ENCODE measurements at places on chromosomes 1 and 21.

- DNase-seq, result no peak
Observed at GRCh38 chr1:36007741-36008140, 76.2 kb upstream of the TEKT2 start.

DNA sequence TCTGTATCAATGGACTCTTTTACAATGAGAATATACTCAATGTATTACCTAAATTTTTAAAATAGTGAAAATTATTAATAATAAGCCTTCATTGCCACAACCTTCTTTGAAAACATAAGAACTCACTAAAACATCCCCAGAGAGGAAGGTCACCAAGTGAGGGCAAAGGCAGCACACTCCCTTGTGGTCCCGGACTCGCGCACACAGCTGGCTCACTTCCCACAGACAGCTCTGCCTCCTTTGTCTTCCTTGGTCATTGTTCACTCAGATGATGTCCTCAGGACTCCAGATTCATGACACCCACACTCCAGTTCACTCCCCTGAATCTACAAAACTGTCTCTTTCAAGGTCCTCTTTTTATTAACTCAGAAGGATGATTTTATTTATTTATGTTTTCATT, 19.2 kb upstream of the UBR4 start:
- no peak for DNase-seq

DNA sequence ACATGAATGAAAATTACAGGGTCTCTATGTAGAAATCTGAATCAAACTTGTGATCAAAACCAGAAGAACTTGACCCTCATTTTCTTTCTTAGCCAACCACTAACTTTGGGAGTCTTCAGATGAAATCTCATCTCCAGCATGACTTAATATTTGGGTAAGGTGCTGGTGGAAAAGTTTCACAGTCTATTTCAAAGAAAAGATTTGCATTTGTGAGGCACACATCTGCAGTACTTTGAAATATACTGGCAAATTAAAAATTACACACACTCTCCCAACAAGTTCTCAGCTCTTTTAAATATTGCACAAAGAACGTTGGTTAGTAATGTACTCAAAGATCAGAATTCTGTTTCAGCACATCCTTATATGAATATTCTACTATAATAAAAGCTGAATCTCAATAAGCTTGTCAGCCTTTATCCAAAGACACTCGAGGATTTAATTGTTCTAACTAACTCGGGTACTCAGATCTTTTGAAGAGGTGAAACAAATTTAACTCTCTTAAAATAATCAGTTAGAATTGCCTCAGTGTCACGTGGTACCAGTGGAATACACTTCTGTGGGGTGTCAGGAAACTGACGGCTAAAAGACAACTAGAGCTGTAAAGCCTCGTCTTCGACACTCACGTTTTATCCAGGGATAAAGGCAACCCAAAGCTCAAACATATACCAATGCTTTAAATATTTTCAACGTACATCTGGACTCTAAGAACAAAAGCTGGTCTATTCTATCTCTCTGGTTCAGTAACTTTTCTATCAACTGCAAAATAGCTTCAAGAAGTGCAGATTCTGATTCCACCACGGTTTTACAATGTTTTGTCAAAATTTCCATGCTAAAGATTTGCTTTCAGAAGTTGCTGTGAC, 19.0 kb downstream of the SAMSN1 start:
- no peak for DNase-seq

DNA sequence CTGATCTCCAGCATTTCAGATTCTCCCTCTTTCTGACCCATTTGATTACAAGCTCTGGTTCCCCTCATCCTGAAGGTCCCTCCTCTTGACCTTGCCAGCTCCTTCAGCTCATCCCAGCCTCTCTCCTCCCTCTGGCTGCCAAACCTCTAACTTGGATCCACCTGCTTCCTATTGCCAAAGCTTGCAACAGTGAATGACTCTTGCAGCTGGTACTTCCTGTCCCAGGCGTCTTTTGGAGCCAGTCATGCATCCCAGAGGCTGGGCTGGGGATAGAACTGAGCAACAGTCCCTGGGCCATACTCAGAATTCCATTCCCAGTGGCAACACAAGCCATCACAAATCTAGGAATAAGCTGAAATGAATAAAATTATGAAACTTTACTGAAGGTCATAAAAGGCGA, 27.7 kb upstream of the SPOCD1 start:
- DNase-seq, result peak; percentile 75

DNA sequence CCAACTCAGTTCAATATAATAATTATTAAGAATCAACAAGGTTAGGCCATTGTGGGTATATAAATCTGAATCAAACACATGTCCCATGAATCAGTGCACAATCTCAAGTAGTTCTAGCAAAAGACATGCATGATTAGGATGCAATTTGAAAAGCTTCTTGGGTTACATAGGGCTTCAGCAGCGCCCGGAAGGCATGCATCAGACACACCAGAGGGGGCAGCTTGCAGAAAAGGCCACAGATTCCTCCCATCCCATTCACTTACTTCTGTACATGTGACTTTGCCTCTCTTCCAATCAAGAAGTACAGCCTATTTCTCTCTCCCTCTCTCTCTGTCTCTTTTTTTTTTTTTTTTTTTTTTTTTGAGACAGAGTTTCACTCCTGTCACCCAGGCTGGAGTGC, 91.8 kb downstream of the KCNN3 start:
- DNase-seq, result no peak

- no peak for DNase-seq
Observed at GRCh38 chr1:193192586-193192985, 6.2 kb upstream of the B3GALT2 start.

DNA sequence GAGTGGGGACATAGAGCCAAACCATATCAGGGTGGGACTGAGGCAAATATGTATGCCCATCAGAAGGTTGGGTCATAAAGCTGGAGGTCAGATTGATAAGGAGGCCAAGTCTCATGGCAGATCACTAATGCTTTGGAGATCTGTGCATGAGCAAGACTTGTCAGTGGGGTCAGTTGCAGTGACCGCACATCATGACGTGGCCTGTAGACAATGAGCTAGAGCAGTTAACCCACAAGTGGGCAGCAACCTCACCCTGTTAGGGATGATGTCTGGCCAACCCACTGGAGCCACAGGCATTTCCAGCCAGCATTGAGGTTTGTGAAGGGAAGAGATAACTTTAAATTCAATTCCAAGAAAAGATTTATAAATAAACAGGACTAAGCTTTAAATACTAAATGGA, 66.7 kb downstream of the XCL1 start:
- DNase-seq, result peak; percentile 74

- DNase-seq, result no peak
Observed at GRCh38 chr1:205533748-205534443, 29.4 kb downstream of the CDK18 start.

- no peak for DNase-seq
Observed at GRCh38 chr1:23615423-23615822, 56.1 kb upstream of the ID3 start.

DNA sequence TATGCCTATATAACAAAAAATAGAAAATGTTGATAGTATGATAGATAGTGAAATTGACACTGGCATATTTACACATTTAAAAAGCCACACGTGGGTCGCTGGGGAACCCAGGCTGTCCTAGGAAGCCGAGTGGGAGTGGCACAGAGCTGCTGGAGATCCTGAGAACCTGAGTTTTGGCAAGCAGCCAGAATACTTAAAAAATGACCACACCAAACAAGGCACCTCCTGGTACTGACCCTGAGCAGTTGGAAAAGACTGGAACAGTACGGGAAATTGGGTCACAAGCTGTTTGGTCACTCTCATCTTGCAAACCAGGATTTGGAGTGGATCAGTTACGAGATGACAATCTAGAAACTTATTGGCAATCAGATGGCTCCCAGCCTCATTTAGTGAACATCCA, 111.5 kb downstream of the ZFYVE9 start:
- no peak for DNase-seq

DNA sequence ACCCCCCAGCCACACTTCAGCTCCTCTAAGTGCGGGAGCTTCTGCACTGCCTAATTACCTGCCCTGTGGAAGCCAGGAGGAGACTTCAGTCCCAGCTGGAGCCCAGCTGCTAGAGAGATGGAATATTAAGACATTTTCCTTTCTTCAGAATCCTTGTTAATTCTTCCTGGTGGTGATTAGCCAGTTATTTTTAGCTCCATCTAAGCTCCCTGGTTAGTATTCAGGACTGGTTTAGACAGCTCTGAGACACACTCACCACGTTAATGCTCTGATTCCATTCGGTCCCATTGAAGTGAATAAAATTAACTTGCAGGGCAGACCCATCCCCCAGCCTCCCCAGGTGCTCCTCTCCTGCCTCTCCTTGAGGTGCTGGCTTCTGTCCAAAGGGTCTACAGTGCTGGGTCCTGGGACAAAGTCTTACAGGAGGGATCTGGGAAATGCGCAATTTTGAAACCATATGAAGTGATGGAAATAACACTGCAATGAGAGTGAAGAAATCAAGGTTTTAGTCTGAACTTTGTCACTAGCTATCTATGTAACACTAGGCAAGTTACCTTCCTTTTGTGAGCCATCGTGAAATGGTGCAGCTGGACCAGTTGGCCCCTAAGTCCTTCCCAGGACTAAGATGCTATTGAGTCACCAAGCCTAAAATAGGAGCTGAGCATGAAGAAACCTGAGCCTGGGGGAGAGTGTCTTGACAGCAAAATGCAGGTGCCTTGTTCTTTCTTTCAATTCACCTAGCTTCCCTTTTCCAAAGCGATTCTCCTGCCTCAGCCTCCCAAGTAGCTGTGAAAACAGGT, 117.4 kb upstream of the ATP1A1 start:
- no peak for DNase-seq

GRCh38 chr1:170284951-170285350, 139.2 kb downstream of the NTMT2 start:
- no peak for DNase-seq

DNA sequence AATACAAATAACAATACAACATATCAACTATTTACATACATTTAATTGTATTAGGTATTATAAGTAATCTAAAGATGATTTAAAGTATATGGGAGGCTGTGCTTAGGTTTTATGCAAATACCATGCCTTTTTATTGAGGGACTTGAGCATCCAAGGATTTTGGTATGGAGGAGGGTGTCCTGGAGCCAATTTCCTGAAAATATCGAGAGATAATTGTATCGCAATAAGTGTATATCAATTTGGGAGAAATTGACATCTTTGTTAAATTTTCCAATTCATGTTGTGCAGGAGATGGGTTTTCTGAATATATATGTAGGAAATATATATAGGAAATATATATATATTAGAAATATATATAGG, 63.5 kb downstream of the ATP1A1 start:
- no peak for DNase-seq

GRCh38 chr1:205598841-205599668, 32.8 kb downstream of the ELK4 start:
- peak; percentile 92 for DNase-seq

DNA sequence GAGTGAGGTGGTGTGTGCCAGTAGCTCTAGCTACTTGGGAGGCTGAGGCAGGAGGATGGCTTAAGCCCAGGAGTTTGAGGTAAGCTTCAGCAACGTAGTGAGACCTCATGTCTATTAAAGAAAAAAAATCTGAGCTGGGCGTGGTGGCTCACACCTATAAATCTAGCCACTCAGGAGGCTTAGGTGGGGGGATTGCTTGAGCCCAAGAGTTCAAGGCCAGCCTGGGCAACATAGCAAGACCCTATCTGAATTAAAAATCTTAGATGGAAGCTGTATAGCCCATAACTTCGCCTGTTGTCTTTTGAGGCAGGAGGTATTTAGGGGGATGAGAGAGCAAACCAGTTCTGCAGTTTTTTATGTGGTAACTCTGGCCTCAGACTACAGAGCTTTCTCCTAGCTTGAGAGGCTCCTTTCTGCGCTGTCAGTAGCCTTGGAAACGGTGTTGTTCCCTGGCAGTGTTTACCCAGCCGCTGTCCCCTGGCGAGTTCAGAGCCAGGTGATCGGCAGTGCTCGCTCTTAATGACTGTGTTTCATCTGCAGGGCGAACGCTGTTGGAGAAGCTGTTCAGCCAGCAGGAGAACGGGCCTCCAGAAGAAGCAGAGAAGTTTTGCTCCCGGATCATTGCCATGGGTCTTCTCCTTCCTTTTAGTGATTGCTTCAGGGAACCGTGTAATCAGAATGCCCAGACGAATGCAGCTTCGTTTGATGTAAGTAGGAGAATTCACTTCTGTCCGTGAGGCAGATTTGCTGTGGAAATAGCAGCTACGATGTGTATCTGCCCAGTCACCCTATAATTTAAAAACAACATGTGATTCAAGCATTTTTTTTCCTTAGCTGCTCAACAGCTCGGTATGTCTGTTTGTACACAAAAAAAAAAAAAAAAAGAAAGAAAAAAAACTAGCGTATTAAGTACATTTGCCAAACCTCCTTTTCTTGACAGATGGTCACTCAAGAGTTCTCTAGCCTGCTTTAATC, 31.2 kb downstream of the FMN2 start:
- DNase-seq, result peak; percentile 23

- DNase-seq, result no peak
Observed at GRCh38 chr1:168227620-168228019, 1.8 kb downstream of the SFT2D2 start.

DNA sequence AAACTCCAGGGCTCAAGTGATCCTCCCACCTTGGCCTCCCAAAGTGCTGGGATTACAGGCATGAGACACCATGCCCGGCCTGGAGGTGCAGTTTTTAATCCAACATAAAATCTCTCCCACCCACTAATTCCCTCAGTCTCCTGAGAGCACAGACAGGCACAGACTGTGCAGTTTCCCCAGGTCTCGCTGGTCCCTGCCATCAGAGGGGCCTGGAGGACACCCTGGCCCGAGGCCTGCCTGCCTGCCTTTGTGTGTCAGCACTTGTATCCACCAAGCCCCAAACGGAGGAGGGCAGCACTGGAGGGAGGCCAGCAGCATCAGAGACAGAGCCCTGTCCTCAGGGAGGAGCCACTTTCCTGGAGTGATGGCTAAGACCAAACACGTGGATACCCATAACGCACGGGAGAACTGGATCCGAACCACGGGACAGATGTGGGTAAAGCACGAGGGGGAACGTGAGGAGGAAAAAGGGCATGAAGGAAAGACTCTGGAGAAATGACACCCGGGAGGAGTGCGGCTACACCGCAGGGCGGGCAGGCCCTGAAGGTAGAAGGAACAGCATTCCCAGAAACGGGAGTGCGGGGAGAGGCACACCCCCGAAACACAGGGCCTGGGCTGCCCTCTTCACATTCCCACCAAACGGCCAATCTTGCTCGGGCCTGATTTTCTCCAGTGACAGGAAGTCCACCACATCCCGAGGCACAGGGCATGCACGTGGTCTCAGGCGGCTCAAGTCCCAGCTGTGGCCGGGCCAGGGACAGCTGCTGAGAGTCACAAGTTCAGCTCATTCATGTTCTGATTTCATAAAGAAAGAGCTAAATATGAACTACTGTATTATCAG, 29.7 kb downstream of the NPHP4 start:
- no peak for DNase-seq

DNA sequence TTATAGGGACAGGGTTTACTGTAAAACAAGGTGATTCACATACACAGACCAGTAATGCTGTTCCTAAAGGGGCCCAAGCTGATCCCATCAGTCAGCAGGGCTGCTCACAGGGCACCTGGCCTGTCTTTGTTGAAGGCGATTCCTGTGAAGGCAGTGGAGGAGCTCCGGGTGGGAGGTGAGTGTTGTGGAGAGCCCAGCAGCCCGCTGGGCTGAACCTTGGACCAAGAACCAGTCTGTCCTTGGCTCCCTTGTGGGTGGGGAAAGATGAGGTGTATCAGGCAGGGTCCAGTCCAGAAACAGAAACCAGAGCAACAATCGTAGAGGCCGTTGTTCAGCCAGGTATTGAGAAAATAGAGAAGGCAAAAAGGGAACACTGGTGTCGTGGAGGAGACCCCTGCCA, 12.5 kb downstream of the PDXK start:
- no peak for DNase-seq

- DNase-seq, result peak; percentile 11
Observed at GRCh38 chr21:34148419-34148804, 75.0 kb downstream of the MRPS6 start.
